ENCODE measurements at places on chromosomes 11 and 22.
A peak's percentile ranks its signal among the peaks of the same experiment; 100 is the strongest.

DNA sequence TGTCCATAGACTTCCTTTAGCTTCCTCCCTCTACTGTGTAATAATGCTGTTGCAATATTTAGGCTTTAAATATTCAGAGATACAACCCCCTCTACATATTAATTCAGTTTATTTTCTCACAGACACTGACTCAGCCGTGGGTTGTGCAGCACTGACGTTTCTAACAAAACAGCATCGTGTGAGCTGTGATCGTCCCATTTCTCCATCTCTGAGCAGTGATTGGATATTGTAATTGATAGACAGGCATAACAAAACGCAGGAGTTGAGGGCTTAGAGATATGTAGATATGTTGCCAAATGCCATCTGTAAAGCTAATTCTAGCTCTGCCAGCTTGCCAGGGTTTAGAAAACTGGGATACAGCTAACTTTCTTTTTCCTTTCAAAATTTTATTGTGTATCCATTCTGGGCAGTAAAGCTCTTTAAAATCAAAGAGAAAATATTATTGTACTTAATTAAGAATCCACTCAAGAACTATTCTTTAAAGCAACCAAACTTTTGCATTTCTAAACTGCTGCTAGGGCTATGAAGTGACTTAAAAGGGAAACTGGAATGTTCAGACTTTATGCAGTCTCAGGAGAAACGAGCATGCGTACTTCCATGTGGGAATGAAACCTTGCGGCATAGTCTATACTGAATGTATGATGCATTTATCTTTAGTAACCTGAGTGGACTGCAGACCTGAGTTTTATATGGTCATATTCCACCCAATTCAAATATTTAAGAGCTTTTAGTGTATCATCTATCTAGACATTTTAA lies 22.7 kb downstream of the BTBD10 start:
- peak; percentile 36 for DNase-seq

DNA sequence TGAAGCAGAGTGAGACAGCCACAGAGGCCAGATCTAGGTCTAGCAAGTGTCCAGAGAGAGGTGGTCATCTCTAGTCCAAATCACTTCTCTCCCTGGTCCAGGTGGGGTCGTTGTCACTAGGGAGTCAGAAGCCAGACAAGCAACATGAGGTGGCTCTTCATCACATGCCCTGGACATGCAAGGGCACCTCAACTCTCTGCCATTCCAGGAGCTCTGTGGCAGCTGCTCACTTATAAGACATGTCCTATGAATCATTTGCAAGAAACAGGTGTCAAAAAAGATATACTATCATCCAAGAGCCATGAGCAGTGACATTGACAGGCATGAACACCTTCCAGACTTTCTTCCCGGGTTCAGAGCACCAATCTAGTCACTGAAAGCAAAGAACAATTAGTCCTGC lies 130.8 kb downstream of the GALNT18 start:
- DNase-seq, result no peak

- DNase-seq, result no peak
Measured at GRCh38 chr11:69491071-69492031, 9.9 kb downstream of the LINC01488 start.

DNA sequence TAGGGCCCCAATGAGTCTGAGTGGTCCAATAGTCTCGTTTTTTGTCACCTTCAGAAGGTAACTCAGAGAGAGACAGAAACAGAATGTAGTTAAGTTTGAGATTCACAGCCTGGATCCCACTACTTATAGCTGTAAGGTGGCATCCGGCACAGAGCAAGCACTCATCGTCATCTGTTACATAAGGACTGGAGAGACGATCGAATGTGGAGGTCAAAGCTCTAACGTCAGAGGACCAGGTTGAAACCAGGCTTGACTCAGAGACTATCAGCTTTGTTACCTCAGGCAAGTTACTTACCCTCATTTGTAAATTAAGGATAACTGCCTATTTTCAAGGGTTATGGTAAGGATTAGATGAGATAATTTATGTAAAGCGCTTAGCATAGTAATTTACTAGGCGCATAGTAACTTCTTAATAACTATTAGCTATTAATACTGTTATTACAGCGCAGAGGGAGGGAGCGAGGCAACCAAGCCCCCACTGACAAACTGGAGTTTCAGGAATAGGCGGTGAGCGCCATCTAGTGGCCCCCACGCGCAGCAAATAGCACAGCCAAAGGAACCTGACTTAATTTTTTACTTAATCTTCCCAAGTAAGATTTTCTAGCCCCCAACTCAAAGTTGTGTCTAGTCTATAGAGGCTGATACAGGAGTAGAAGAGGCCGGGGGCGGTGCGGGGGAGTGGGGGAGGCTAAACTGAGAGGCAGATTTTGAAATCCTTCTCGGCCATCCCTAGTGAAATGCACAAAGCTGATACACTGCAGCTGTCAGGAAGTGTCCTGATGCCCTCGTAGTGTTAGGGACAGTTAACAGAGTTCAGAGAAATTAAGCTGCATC lies 29.0 kb upstream of the API5 start:
- no peak for DNase-seq

- DNase-seq, result no peak
Measured at GRCh38 chr11:6627762-6628241, 8.6 kb upstream of the TPP1 start.

- no peak for DNase-seq
Measured at GRCh38 chr22:24593836-24594568, 1.1 kb upstream of the LRRC75B start.

DNA sequence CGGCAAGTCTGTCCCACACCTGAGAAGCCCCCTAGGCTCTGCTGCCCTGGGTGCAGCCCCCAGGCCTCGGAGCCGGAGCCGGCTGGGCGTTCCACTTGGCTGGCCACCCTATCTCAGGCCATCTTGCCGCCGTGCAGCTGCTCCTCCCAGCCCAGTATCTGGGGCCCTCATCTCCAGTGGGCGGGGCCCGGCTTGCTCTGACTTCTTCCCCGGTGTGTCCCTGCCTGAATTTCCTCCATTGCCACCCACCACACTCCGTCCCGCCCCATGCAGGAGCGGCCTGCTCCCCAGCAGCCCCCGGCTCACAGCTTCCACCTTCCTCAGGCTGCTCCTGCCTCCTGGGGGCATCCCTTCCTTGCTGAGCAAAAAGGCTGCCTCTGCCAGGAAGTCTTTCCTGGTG lies 46.6 kb downstream of the WNT7B start:
- DNase-seq, result no peak

GRCh38 chr11:15199693-15200092 lies 85.0 kb downstream of the INSC start:
- no peak for DNase-seq

GRCh38 chr11:36345084-36345511 lies 49.0 kb downstream of the PRR5L start:
- no peak for DNase-seq

DNA sequence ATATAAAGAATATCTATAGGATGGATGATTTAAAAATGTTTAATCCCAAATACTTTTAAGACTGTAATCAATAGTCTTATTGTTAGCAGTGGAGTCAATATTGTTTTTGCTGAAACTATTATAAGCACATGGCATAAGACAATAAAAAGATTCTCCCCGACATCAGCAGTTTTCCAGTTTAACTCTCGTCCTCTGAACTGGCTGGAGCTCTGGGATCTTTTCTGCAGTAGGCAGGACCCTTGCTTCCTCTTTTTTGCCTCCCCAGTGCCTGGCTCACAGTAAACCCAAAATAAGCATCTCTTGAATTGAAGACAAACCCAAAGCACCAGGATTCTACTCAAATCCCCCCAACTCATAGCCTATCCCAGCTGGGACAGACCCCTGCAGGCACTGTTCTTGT lies 32.9 kb downstream of the KCNJ1 start:
- no peak for DNase-seq

- DNase-seq, result no peak
Measured at GRCh38 chr11:35978891-35979290, 35.0 kb downstream of the LDLRAD3 start.

DNA sequence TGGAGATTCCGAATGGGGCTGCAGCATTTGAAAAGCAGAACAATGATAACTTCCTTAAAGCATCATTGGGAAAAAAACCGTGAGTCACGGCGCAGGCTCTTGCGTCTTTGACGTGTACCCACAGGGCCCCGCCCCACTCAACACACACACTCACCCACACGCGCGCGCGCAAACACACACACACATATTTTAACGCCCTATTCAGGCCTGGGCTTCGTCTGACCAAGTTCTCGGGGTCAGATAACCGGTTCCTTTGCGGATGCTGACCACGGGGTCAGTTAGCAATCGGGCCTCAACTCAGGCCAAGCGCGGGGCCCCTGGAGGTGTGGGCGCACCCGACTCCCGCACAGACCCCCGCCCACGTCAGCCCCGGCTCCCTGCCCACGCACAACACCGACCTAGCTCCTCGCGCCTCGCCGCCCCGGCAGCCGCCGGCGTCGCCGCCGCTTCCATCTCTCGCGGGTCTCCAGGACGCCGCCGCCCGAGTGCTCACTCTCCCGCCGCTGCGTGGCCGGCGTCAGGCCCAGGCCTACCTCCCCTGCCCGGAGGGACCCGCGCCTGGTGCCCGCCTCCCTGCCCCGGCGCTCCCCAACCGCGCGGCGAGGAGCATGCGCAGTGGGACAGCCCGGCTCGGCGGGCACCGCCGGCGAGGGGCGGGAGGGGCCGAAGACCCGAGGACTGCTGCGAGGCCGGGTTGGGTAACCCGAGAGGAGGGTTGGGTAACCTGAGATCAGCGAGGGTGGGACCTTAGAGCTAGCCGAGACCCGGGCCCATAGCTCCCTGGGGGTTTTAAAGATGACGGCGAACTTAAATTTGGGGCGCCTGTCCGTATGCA lies at the start of gene SLC36A4:
Gene SLC36A4 (minus strand): TSS at position 612 of the 835 bp plus-strand sequence. CDS start 159 bp downstream, at position 453.
- DNase-seq, result peak; percentile 87

- no peak for DNase-seq
Measured at GRCh38 chr22:28379075-28379779, 300.4 kb downstream of the TTC28 start.

GRCh38 chr22:18028817-18029527 lies 4.6 kb upstream of the MICAL3 start:
- DNase-seq, result no peak

GRCh38 chr11:17840101-17840548 lies 105.5 kb downstream of the KCNC1 start:
- DNase-seq, result no peak

DNA sequence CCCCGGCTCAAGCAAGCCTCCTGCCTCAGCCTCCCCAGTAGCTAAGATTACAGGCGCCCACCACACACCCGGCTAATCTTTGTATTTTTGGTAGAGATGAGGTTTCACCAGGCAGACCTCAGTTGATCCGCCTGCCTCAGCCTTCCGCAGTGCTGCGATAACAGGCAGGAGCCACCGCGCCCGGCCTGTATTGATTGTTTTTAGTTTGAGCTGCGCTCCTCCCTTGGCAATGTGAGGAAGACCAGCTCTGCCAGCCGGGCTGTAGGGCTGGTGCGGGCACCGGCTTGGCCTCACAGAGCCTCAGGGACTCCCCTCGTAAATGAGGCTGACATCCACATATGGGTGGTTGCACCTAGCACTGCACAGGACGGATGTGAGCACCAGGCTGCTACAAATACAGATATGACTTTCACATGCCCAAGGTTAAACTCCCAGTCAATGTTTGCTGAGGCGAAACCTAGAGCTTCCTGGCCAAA lies 7.5 kb upstream of the SLC2A11 start:
- no peak for DNase-seq

- DNase-seq, result no peak
Measured at GRCh38 chr11:47967577-47968525, 12.5 kb upstream of the PTPRJ start.

- DNase-seq, result no peak
Measured at GRCh38 chr11:41119484-41119883, 340.0 kb downstream of the LRRC4C start.

DNA sequence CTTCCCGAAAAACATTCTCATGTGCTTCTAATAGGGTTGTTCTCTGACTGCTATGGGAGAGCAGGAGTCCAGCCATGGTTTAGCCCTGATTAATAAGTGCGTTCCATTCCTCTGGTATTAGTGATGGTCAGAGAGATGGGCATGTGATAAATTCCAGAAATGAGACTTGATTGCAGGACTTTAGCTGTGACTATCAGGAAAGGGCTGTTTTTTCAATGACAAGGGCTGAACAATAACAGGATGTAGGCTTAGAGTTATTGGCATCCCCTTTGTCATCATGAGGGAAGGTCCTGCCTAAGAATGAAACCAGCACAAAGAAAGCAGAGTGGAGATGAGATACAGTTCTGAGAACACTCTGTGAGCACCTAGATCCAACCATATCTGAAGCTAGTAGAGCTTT lies 494.6 kb downstream of the MIAT start:
- DNase-seq, result no peak

DNA sequence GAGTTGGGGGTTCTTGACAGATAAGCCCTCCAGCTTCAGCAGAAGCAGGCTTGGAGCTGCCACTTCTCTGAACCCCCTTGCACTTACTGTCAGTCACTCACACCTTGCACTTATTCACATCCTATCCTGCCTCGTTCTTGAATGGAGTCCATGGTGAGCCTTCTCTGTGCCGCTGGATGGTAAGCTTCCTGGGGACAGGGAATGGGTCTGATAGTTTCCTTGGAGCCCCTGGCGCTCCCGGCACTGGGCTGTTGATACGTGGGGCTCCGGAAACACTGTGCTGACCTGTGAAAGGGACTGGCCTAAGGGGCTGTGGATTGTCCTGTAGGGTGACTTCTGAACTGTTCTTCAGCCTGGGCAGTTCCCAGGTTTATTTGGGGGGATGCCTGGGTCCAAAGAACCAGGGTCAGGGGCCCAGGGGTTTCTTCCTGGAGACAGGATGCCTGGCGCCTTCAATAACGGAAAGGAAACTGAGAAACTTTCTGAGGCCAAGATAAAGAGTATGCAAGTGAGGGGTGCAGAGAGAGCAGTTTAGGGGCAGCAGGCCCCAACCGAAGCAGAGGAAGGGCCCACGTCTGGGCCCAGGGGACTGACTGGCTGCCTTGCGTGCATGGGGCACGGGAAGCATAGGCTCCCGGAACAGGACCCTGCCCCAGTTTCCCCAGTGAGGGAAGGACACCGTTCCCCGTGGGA lies 709 bp upstream of the ST3GAL4 start:
- DNase-seq, result no peak

DNA sequence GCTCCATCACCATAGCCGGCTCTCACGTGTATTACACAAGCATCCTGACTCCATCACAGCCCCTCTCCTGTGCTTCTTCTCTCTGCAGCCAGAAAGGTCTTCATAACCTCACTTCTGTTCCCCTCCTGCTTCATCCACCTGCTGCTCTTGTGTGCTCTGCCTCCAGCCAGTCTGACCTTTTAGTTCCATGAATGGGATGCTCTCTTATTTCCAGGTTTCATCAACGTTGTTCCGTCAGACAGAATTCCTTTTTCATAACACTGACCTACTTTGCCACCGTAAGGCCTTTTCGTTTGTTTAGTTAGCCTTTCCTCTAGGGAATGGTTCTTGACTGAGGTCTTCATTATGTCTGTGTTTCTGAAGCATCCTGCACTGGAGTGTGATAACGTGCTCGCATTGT lies 18.8 kb downstream of the GRAMD1B start:
- no peak for DNase-seq

- no peak for DNase-seq
Measured at GRCh38 chr11:123407130-123407995, 22.7 kb upstream of the GRAMD1B start.
